HepG2 (cell line): ENCODE measurements at places on chromosomes 3 and 15. TPM values are rescaled to one million over a fixed set of nuclear protein-coding genes. Genes with fewer than 3 reads are reported as not detected.

Gene ARNT2
- total RNA-seq, result 0.69 and 1.1 TPM in 2 replicates

Gene MPI
- 36.9 and 49.7 TPM in 2 replicates for total RNA-seq

Gene SCG5
- total RNA-seq, result 2.4 and 3.5 TPM in 2 replicates

Gene ALG1L2
- total RNA-seq, result 0.55 TPM in 1 of 2 replicates, not detected in the other
